ENCODE measurements at places on chromosomes 1 and 21. TPM values are rescaled to one million over a fixed set of nuclear protein-coding genes. Genes with fewer than 3 reads are reported as not detected.

Gene S100A7A
- not detected for total RNA-seq

Gene RORC
- 5.9 TPM for total RNA-seq

GRCh38 chr21:37001441-37001840 is 5.1 kb upstream of the RIPPLY3 start:
- DNase-seq: no peak

DNA sequence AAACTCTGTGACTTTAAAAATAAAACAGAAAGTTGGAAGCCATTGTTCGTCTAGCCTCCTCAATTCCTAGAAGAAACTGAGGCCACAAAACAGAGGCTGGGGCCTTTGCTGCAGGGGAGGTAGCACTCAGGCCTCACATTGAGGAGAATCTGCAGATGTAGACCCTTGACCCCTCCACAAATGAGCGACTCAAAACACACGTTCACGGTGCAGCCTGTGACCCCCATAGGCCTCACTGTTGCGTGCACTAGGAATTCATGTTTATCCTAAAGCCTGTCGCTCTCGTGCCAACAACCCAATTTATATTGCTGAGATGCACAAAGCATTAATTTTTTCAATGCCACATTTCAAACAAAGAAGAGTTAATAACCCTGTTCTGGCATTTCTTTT is 5.6 kb downstream of the TMEM51 start:
- DNase-seq: no peak

- no peak for DNase-seq
Observed at GRCh38 chr1:2887941-2888855, 86.7 kb upstream of the TTC34 start.

DNA sequence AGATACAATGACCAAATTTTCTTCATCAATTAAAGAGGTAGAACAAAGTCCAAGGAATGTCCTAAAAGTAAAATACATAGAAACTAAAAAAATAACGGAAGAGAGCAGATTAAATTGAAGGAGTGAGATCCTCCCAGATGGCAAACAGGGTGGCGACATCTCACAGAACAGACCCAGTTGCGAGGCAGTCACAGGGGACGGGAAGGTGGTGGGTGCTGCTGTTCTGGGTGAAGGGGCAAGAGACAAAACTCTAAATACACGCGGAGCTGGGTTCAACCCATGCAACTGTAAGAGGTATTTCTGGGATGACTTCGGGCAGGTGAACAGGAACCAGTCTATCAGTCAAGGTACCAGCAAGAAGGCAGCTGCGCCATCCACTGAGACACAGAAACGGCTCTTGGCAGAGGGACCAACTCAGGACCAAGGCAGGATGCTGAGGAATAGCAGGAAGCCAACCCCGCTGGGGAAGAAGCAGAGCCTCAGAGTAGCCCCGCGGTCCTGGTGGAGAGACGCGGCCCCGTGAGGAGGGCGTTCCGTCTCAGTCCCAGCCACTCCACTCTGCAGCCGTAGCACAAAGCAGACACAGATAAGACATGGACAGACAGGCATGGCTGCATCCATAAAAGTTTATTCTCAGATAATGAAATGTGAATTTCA is 32.2 kb downstream of the WDR4 start:
- peak; percentile 38 for DNase-seq

DNA sequence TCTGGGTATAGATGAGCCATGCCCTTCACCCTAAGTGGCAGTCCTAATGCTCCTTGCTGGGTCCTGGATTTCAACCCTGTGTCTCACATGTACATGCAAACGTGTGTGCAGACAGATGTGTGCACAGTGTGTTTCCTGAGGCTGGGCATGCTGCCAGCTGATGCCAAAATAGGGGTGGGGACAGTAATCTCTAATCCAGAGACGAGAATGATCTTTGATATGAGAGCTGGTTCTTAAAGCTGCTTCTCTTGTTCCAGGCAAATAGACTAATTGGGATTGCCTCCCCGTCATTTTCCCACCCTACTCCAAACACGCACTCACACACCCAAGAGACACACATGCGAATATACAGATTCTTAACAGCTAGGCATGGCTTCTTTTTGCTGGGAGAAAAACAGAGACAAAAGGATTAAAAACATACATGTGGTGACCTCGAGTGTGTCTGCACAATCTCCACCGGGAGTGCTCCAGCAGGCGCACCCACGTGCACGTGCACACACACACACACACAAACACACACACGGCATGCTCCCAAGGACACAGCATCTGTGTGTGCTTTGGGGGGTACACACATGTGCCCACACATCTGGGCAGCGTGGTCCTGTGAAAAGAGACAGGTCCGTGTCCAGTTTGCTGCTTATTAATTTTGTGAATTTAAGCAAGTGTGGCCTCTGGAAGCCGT is 102.1 kb upstream of the ZBTB40 start:
- no peak for DNase-seq

- DNase-seq: no peak
Observed at GRCh38 chr1:107687849-107688753, 276.9 kb downstream of the VAV3 start.

GRCh38 chr21:44710756-44711326 is 531 bp downstream of the TSPEAR start:
- peak; percentile 66 for DNase-seq

All from cardiac septum (tissue), 1 donor.